ENCODE measurements at places on chromosomes 5 and 9.
A peak's percentile ranks its signal among the peaks of the same experiment; 100 is the strongest.

DNA sequence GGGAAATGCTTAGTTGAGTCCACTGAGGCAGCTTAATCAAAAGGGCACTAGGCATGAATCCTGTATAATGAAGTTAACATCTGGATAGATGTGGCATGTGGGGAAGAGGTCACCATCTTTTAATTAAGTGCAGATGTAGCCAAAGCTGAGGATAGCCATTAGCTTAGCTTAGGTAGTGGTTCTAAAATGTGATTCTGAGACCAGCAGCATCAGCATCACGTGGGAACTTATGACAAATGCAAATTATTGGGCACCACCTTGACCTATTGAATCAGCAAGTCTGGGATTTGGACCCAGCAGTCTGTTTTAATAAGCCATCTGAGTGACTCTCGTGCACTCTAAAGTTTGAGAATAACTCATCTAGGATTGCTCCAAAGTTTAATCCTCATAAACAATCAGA is 63.8 kb downstream of the SNCAIP start:
- DNase-seq: no peak

GRCh38 chr5:180718810-180719453 is 20.9 kb downstream of the OR2Y1 start:
- DNase-seq: peak; percentile 8

GRCh38 chr5:71969460-71969859 is 137.8 kb upstream of the MAP1B start:
- no peak for DNase-seq

DNA sequence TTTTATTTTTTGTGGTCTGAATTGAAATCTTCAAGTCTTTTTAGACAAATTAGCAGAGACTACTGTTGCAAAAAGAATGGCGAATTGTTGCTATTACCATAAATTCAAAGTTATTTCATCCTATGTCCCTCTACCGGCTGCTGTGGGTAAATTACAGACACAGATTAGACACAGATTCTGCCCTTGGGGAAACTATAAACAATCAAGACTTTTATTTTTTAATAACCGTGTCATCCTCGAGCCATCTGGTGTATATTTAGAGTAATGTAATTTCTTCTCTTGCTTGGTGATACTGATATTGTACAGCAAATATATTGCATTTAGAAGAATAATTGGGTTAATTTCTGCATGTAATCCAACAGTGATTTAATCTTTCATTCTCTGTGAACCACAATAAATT is 228.0 kb upstream of the ADAMTSL1 start:
- DNase-seq: no peak

DNA sequence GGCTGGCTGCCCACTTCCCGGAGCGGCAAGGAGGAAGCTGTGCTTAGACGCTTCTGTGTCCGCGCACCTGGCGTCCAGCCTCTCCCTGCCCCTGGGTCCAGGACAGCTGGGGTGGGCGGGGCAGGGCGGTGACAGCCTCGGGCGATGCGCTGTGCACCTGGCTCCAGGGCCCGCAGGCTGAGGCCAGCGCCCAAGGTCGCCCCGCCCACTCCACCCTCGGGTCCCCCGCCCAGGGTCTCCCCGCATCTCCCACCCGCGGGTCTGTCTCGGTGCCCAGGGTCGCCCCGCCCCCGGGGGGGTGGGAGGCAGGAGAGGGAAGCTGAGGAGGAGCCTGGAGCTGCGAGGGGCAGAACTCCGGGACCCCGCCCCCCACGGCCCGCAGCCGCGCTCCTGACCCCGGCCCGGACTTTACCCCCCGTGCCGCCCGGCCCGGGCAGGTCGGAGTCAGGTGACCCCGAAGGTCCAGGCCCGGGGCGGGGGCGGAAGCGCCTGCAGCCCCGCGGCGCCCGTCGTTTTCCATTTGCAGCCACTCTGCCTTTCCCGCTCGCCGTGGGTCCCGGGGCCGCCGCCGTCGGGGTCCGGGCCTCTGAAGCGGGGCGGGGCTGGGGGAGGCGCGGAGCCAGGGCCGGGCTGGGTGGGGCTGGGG is at the start of gene ENTPD8:
TSS of gene ENTPD8 (minus strand) at position 69 of the 646 bp plus-strand sequence. CDS start 3,072 bp downstream, outside the sequence.
- no peak for DNase-seq

GRCh38 chr9:98742325-98743280 is 33.9 kb upstream of the GABBR2 start:
- DNase-seq: no peak

DNA sequence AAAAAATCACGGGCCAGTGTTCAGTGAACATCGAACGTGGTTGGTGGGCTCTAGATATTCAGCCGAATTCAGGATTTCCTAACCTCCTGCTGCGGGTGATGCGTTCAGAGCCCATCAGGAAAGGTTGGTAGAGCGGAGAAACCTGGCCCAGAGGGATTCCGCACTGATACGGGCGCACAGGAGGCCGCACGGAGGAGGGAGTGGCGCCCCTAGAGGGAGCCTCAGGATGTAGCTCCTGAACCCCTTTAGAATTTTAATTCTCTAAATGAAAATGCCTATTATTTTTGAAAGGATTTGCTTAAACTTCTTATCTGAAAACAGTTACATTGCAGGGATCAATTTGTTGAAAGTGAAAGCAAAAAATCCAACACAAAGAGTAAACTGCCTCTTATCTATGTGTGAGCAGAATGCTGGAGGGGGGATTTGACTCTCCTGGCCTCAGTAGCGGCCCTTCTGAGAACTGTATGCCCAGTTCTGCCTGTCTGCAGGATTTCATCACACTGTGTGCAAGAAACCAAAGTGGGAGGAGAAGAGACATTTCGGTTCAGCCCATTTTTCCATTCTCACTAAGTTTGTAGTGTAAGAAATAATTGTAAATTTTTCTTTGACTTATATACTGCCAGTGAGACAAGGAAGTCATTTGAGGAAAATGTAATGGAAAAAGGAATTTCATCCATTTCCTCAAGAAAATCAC is 75.9 kb downstream of the TENT4A start:
- no peak for DNase-seq

DNA sequence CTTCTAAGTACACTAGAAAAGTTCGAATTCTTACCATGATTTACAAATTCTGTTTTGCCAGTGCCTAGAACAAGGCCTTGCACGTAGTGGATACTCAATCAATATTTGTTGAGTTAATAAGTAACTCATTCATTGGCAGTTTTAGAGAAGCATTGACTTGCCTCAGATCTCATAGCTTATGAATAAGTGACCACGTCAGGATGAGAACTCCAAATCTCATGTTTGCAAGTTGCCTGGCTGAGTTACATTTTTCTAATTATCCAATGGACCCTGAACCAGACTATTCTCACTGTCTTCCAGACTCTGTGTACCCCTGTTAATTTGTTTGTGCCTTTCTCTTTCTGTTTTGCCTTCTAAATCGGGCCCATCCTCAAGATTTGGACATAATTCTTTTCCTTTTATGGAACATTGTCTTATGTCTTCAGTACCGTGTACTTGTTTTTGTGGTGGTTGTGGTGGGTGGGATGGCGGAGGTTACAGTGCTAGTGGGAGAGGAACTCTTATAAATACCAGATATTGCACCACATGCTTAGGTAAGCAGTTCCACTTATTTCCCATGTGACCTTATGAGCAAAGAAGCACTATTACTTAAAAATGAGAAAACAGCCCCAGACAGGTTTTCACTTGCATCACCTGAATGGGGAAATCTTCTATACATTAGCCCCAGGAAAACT is 96.3 kb downstream of the UNC13B start:
- no peak for DNase-seq

GRCh38 chr9:89920131-89920530 is 315.3 kb downstream of the GADD45G start:
- no peak for DNase-seq

- DNase-seq: no peak
Observed at GRCh38 chr9:89623925-89624420, 19.2 kb downstream of the GADD45G start.

GRCh38 chr5:10672146-10673016 is 88.7 kb downstream of the DAP start:
- no peak for DNase-seq

GRCh38 chr9:79655551-79655950 is 83.8 kb downstream of the TLE4 start:
- DNase-seq: no peak

GRCh38 chr9:86512929-86513328 is 158.7 kb upstream of the TUT7 start:
- DNase-seq: no peak

GRCh38 chr9:76654575-76654974 is 109.7 kb upstream of the PCA3 start:
- DNase-seq: no peak

DNA sequence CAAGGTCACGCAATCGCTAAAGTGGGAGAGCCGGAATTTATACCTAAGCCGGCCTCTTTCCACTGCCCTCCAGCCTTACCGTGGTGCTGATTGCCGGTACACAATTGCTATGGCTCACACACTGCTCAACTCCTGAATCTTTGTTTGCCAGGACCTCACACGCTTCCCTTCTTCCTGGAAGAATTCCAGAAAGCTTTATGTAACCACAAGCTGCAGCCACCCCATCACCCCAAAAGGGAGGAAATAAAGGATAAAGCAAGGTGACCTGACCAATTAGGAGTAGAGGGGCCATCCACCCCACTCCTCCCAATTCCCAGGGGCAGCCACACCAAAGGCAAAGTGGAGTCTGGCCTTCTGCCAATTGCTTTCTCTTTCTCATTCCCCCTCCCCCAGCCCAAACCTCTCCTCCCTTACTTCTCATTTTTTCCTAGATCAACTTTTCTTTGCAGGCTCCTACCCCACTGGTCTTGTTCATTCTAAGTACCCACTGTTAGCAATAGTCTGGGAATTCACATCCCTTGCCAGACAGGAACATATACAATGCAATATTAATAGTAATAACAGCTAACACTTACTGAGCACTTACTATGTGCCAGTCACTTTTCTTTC is 18.0 kb upstream of the CDC23 start:
- no peak for DNase-seq

- no peak for DNase-seq
Observed at GRCh38 chr9:16413509-16414016, 456.9 kb downstream of the BNC2 start.

DNA sequence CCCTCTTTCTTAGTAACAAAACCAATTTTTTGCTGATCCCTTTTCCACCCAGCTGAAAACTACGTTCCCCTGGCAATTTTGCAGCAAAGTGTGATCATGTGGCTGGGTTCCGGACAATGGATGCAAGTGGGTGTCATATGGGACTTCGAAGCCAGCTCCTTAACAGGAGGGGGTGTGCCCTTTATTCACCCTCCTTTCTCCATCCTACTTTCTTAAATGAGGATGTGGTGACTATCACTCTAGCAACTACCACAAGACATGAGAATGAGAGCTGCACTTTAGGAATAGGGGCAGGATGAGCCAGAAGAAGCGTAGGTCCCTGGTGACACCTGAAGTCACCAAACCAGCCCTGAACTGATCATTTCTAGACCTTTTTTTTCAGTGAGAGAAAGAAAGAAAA is 58.9 kb downstream of the IRF1 start:
- DNase-seq: no peak

DNA sequence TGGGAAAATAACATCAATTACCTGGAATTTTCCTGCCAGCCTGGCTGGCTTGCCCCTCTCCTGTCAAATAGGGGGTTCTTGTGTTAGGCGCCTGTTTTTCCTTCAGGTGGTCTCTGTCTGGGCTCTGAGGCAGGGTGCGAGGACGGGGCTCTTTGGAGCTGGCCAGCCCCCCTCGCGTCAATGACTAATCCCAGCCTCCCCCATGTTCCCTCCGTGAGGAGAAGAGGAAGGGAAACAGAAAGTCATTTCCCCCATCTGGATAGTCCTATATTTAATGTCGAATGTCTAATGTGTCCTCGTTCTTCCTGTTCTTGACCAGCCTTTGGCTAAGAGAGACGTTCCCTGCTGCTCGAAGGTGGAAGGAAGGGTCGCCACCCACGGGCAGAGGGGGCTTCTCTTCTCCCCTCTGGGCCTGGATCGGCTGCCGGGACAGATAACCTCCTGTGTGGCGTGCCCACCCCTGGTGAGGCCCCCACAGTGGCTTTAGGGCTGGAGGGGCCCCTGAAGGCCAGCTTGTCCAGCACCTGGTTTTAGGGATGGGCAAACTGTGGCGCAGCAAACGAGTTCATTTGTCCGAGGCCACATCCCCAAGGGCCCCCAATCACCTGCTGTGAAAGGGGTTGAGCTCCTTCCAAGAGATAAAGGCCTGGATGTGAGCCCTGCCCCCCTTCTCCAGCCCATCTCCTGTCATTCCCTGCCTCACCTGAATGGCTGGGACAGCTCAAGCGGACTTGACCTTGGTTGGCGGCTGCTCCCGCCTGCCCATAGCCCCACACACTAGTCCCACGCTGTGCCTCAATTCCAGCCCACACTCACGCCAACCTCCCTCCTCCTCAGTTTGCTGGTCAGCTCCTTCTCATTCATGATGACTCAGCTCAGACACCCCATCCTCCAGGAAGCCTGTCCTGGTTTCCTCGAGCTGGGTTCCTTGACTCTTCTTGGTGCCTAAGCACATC is 35.9 kb upstream of the UNC5A start:
- no peak for DNase-seq

DNA sequence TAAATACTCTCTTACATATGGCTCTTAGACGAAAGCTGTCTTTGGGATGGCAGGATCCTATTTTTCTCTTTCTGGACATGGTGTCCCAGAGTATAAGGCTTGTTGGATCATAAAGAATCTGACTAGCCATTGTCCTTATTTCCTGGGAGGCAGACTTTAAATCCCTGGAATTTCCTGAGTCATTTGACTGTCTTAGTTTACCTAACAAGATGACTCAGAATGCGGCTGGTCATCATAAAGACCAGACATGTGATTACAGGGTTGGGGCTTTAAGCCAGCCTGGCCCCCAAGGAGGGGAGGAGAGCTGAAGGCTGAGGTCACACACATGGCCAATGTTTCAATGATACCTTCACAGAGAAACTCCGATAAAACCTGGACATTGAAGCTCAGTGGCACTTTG is 37.2 kb downstream of the FAM240B start:
- no peak for DNase-seq

All from stimulated activated CD4-positive, alpha-beta T cell treated with anti-CD3 and anti-CD28 coated beads, Interleukin-12 subunit alpha, Interleukin-12 subunit beta, amount 100 ng/mL, for 48 hours (primary cell).